ENCODE measurements at places on chromosomes 2 and 18.

DNA sequence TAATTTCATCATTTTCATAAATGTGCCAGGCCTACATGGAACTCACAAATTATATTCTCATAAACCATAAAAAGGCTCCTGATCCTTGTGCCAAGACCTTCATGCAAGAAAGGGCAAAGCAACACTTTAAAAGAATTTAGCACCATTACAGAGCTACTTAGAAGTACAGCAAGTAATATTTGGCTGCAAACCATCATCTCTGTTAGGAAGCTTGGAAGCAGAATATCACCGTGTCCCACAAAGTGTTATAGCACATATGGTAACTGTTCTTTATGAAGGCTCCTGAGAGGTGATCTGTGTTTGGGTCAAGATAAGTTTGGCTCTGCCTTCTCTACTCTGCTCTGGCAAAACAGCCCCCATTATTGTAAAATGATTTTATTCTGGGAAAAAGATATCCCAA lies 59.7 kb upstream of the KCNJ3 start:
- no peak overlapping the region for H3K27ac ChIP-seq
- no peak for DNase-seq
- H3K27me3 ChIP-seq: no peaks in the 10 kb centered on the region

DNA sequence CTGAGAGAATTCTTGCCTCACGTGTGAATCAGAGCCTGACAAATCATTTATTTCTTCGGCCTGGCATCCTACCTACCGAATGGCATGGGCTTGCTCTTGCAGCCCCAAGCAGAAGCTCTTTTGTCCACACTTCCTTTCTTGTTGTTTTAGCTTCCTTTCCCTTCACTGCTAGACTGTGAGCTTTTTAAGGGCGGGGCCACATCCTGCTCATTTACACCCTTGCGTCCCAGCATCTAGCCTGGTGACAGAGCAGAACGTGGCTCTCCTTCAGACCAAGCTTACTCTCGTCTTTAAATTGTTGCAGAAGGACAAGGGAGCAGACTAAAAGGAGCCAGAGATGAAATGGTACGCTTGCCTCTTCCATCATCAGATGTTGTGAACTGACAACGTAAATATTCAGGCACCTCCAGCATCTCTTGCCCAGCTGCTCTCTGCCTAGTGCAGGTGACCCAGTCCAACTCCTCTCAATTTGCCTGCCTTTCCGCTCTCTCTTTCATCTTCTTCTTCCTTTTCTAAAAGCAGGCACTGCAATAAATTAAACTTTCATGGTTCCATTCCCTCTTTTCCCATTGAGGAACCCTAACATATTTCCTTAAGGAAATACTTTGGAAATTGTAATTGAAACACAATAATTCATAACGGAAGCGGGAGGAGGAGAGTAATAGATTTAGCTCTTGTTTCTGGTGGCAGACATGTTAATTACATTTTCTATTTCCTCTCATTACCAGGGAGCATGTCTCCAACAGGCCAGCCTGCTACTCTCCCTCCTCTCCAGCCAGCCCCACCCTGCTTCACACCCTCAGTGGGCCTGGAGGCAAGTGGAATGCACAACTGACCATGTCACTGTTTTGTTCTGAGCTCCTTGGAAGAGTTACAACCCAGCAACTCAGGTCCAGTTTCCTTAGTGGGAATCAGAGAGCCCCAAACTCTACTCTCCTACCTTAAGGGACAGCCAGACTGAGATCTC lies 228.1 kb upstream of the TRIB2 start:
- H3K4me1 ChIP-seq: peaks cover 33% of the 10 kb centered on the region
- no peaks in the 10 kb centered on the region for H3K36me3 ChIP-seq
- no peak overlapping the region for H3K4me3 ChIP-seq
- no peaks in the 10 kb centered on the region for H3K27me3 ChIP-seq
- DNase-seq: no peak
- peak overlapping the region; percentile 47 for H3K27ac ChIP-seq

DNA sequence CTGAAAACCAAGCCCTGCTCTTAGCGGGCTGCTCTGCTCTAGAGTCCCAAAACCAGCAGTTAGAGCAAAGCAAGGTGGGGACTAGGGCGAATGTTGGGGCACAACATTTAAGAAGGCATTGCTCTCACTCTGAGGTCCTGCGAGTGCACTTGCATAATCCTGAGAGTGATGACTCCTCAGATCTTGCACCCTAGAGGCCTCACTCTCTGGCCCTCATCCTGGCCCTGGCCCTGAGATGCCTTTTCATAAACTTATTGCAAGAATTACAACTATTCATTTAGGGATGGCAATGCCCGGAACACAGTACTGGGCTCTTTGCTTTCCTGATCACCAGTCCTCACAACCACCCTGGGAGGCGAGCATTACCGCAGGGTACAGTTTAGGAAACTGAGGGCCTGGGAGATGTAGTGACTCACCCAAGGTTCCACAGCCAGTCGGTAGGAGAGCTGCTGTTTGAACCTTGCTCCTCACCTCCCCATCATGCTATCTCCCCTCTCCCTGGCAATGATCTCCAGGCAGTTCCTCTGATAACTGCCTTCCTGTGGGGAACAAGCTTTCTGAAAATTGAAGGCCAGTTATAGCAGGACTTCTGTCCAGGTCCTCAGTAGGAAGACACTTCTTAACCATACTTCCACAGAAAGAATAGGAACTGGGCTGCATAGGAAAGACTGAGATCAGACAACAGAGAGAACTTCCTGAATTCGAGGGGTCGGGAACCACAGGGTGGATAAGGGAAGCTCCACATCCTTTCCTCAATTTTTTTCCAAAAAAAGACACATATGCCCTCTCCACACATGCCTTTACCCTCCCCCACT lies 91.3 kb downstream of the TNS1 start:
- no peaks in the 10 kb centered on the region for H3K36me3 ChIP-seq
- no peak overlapping the region for H3K4me3 ChIP-seq
- H3K27ac ChIP-seq: no peak overlapping the region
- DNase-seq: no peak

GRCh38 chr2:3349211-3349693 lies 28.4 kb downstream of the EIPR1 start:
- H3K36me3 ChIP-seq: peaks cover 26% of the 10 kb centered on the region
- no peaks in the 10 kb centered on the region for H3K4me1 ChIP-seq
- H3K4me3 ChIP-seq: no peak overlapping the region
- DNase-seq: no peak
- no peaks in the 10 kb centered on the region for H3K27me3 ChIP-seq

DNA sequence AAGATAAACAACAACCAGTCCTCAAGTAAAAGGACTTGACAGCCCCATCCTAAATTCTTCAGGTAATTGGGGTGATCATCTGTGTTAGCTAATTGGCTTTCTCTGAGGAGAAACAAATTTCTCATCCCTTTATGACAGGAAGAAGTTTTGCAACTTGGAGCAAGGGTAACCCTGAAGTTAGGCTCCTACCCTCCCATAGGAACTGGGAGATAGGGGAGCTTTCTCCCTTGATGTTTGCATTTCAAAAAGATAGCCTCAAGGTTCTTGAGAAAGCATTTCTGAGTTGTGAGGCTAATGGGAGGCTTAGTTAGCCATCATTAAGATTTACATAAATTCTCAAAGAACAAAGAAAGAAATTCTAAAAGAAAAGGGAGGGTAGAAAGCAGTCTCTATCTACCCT lies 95.4 kb downstream of the MAP2 start:
- DNase-seq: no peak
- no peaks in the 10 kb centered on the region for H3K4me1 ChIP-seq
- no peak overlapping the region for H3K4me3 ChIP-seq

DNA sequence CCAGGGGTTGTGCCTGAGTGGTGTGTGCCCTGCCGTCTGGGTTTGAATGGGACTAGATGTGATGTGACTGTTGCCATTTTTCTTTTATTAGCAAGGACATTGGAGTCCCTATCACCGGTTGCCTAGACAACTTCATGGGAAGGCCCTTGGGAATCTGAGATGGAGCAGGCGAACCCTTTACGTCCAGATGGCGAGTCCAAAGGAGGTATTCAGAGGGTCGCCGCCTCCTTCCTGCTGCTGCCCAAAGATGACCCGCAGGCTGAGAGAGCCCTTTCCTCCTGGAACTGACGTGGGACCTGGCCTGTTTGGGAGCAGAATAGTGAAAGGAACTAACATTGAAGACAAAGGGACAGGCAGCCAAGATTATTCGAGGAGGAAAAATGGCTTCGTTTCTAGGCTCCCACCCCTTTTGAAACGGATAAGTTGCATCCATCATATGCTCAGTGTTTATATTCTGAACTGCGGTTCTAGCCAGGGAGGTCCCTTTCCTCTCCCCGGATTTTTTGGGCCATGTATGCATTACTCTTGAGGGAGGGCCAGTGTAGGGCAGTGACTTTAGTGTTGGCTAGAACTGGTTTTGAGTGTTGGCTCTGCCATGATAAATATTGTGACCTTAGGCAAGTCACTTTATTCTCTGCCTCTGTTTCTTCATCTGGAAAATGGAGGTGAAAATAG lies 673 bp downstream of the CENPO start:
- H3K27me3 ChIP-seq: no peaks in the 10 kb centered on the region
- H3K36me3 ChIP-seq: no peaks in the 10 kb centered on the region
- no peak for DNase-seq
- peak overlapping the region; percentile 96 for H3K27ac ChIP-seq
- peaks cover 4% of the 10 kb centered on the region for H3K4me1 ChIP-seq
- peak overlapping the region; percentile 97 for H3K4me3 ChIP-seq

DNA sequence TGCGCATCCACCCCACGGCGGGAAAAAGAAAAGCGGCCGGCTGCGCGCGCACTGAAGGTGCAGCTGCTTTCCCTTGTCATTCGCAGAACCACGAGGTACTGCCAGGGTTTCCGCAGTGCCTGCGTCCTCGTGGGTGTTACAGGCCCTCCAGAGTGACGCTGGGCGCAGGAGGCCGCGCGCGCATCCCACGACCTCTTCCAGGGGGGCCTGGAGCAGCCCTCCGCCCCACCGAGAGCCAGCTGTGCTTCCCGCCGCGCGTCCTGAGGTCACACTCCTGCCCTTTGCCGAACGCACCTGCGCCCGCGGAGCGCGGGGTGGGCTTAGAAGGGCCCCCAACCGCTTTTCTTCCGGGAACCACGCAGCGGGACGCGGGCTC lies 378 bp upstream of the IAH1 start:
- H3K27ac ChIP-seq: peak overlapping the region; percentile 90
- peak overlapping the region; percentile 79 for H3K4me3 ChIP-seq
- peaks cover 13% of the 10 kb centered on the region for H3K4me1 ChIP-seq
- no peaks in the 10 kb centered on the region for H3K27me3 ChIP-seq
- peak; percentile 51 for DNase-seq
- H3K36me3 ChIP-seq: no peaks in the 10 kb centered on the region

DNA sequence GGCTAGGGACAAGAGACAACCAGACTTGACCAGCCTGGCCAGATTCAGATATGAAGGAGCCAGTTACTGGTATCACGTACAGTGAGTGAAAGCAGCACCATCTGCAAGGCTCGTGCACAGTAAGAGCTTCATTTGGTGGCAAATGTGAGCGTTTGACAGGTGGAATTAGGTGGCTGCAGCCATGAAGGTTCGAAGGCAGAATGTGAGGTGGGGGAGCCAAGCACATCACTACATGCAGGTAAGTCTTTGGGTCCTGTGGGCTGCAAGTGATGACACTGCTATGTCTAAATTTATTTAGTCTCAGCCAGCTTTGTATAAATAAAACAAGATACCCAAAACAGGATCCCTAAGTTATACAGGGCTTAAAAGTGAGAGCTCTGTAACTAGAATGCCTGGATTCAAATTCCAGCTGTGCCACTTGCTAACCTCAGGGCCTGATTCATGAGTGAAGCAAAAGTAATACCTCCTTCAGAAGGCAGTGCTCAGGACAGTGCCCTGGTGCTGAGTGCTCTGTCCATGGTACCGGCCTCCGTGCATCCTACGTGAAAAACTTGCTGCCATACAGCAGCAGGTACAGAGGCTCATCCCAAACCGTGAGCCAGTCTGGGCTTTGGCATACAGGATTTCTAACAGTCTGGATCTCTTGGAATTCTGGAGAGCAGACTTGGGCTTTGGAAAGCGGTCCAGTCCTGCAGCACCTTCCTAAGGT lies 18.6 kb downstream of the DDX18 start:
- peaks cover 4% of the 10 kb centered on the region for H3K4me1 ChIP-seq
- H3K27me3 ChIP-seq: no peaks in the 10 kb centered on the region
- H3K27ac ChIP-seq: no peak overlapping the region
- peaks cover 40% of the 10 kb centered on the region for H3K36me3 ChIP-seq
- H3K4me3 ChIP-seq: no peak overlapping the region
- DNase-seq: no peak

GRCh38 chr2:162963156-162963555 lies 124.6 kb upstream of the KCNH7 start:
- H3K4me3 ChIP-seq: no peak overlapping the region
- no peaks in the 10 kb centered on the region for H3K27me3 ChIP-seq
- no peaks in the 10 kb centered on the region for H3K4me1 ChIP-seq

- H3K27me3 ChIP-seq: no peaks in the 10 kb centered on the region
- H3K27ac ChIP-seq: no peak overlapping the region
These were observed 42.6 kb downstream of the INPP4A start for GRCh38 chr2:98487101-98487805.

DNA sequence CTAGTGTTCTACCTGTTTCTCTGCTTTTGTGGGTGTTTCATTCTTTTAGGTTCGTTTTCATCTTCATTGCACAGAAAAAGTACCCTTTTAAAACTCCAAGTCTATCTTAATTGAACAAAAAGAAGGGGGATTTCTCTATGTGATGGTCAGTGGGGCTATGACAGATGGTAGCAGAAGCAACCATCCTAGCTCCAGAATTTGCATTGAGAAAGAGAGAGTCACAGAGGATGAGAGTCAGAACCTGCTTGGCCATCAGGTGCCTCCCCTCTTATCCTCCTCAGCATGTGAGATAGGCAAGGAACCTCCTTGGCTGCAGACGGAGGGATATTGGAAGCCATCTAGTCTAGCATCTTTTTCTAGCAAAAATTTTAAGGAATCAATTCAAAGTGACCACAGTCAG lies 398.0 kb upstream of the DCC start:
- H3K36me3 ChIP-seq: no peaks in the 10 kb centered on the region
- no peak overlapping the region for H3K4me3 ChIP-seq
- no peaks in the 10 kb centered on the region for H3K27me3 ChIP-seq
- H3K4me1 ChIP-seq: no peaks in the 10 kb centered on the region
- no peak for DNase-seq
- no peak overlapping the region for H3K27ac ChIP-seq

DNA sequence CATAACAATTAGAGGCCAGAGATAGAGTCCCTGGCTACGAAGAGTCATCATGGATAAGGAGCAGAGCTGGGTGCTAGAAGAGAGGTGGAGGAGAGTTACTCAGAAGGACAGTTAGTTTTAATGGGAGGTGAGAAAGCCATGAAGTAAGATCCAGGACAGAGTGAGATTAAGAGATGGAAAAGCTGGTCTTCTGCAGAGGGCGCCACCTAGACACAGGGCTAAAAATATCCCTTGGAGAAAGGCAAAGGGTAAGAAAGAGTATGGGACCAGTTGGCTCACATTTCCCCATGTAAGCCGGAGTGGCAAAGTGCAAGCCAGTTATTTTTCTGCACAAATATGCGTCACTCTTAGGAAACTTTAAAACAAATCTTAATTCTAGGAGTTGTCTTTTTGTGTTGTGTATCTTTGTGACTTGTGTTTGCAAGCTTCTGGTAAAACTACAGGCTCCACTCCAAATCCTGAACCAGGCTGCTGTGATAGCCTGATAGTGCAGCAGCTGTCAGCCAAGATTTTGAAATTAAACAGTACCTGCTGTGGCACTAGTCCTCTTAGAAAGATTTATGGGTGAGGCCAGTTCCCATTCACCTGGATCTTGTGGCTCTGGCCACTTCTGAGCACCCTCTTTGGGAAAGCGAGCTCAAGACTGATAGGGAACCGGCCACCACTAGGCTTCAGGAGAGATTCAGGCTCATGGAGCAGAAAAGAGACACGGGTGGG lies 204.2 kb downstream of the TPGS2 start:
- H3K4me3 ChIP-seq: no peak overlapping the region
- DNase-seq: no peak
- no peaks in the 10 kb centered on the region for H3K36me3 ChIP-seq
- no peaks in the 10 kb centered on the region for H3K27me3 ChIP-seq
- H3K27ac ChIP-seq: no peak overlapping the region
